ENCODE measurements at places on chromosomes 5 and 9.

DNA sequence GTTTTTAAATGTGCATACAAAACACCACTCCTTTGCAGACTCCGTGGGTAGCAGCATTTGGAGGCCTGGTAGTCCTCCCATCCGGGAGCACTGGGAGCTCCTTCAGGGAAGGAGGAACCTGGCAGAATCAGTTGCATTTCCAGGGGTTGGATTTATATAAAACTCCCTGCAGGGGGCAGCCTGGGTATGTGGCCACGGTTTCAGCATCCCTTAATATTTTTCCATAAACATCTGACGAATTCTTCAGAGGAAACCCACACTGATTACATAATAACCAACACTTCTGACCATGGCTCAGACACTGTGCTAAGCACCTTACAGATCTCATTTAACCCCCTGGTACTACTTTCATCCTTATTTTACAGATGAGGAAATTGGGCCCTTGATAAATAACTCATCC lies 6.1 kb upstream of the AFAP1L1 start:
- DNase-seq = no peak

DNA sequence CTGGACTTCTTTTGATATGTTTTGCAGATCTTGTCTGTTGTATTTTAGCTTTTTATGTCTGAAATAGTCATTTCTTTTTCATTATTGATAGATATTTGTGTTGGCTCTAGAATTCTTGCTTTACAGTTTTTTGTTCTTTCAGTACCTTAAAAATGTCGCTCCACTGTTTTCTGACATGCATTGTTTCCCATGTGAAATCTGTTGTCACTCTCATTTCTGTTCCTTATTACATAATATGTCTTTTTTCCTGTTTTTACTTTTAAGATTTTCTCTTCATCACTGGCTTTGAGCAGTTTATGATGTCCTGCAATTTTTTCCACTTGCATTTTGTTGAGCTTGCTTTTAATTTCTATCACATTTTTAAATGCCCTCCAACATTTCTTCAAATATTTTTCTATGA lies 270.4 kb upstream of the TARS1 start:
- no peak for DNase-seq

- peak; percentile 35 for DNase-seq
These were observed 47.6 kb downstream of the PRRC2B start for GRCh38 chr9:131441441-131441840.

DNA sequence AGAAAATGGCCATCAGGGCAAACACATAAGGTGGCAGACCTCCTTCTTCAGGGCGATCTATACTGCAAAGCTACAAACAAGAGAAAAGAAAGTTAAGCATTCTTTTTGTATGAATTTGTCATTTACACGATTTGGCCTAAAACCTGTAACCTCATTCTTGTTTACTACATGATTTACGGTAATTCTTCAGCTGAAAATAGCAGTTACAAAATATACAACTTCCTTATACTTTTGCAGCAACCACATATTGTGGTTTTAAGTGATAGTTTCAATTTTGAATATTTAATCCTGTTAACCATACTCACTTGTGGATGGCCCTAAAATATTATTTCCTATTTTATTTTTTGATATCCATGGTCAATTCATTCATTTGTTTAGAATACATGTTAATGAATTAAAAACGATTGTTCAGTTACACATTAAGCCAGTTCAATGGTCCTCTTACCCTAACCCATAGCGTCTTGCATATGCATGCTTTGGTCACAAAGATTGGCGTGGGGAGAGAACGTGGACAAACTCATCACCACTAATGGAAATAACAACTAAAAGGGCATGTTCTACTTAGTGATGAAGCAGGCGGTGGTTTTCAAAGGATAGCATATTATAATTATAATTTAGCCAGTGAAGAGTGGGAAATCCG lies 16.6 kb downstream of the TUT7 start:
- DNase-seq = no peak

DNA sequence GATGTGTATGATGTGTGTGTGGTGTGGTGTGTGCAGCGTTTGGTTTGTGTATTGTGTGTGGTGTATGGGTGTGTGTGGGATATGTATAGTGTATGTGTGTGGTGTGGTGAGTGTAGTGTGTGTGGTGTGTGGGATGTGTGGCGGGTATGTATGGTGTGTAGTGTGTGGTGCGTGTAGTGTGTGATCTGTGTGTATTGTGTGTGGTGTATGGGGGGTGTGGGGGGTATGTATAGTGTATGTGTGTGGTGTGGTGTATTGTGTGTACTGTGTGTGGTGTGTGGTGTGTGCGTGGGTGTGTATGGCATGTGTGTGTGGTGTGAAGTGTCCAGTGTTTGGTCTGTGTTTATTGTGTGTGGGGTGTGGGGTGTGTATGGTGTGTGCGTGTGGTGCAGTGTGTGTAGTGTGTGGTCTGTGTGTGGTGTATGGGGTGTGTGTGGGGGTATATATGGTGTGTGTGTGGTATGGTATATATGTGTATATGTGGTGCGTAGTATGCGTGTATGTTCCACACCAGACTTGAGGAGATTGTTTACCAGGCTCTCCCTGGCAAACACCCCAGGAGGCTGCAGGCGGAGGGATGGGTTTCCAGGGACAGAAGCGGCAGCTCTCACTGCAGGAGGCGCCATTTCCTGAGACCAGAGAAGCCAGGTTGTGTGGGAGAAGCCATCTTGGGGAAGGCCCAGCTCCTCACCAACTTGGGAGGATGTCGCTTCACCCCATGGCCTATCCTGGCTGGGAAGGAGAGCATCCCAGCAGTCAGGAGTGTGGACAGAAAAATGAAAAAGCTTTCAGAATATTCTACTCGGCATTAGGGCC lies 138.1 kb downstream of the NXNL2 start:
- DNase-seq = no peak

DNA sequence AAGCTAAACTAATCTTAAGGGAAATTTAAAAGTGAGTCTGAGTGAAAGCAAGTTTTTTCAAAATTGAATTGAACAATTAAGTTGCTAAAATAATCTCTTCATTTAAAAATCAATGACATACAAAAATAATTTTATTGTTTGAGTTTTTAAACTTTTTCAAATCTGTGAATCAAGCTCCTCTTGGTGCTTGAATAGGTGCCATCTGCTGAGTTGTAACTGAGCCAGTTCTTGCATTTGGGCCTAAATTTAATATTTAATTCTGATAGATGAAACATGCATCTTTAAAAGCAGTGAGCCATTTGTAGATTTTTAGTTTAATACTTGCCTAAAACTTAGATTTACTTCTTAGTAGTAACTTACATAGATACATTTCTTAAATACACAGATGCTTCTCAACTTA lies 31.8 kb downstream of the SPATA31D1 start:
- DNase-seq = no peak

DNA sequence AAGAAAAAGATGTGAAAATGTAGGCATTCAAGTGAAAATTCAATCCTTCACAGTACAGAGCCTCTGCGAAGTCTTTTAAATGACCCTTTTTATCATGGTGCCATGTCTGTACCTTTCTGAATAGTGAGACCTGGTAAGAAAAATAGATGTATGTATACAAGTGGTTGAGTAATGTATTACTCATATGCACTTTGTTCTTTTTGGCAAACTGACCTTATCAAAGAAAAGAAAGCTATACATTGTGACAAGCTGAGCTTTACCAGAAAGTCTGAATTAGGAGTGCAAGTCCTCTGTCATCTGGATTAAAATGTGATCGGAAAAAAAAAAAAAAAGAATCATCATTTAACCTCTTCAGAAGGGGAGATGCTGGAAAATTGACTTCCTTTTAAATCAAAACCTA lies 356.4 kb upstream of the CCNH start:
- DNase-seq = no peak

GRCh38 chr5:146622391-146622790 lies 106.4 kb upstream of the GPR151 start:
- DNase-seq = no peak

All from CD4-positive, alpha-beta T cell treated with Interferon gamma for 1 hour (primary cell).